Panc1 (cell line): ENCODE measurements at places on chromosomes 3 and 15. TPM values are rescaled to one million over a fixed set of nuclear protein-coding genes. Genes with fewer than 3 reads are reported as not detected.

The RAB6B gene
- total RNA-seq: 49.2 TPM

GRCh38 chr3:112233083-112233482 is 60.9 kb downstream of the SLC9C1 start:
- no peaks in the 10 kb centered on the region for H3K36me3 ChIP-seq
- H3K4me1 ChIP-seq: no peaks in the 10 kb centered on the region
- H3K4me3 ChIP-seq: no peak overlapping the region
- H3K27me3 ChIP-seq: no peaks in the 10 kb centered on the region

- no peak overlapping the region for H3K4me3 ChIP-seq
- no peaks in the 10 kb centered on the region for H3K36me3 ChIP-seq
- H3K27ac ChIP-seq: no peak overlapping the region
- H3K27me3 ChIP-seq: no peaks in the 10 kb centered on the region
- no peaks in the 10 kb centered on the region; the same call in 1 of the 2 replicates for H3K4me1 ChIP-seq
Observed at GRCh38 chr15:80160570-80161156, 7.9 kb downstream of the FAH start.

- no peaks in the 10 kb centered on the region for H3K36me3 ChIP-seq
- no peak for DNase-seq
- no peak overlapping the region for H3K4me3 ChIP-seq
- no peak overlapping the region for H3K27ac ChIP-seq
- no peaks in the 10 kb centered on the region for H3K27me3 ChIP-seq
Observed at GRCh38 chr3:111033470-111034050, 38.1 kb upstream of the NECTIN3 start.

DNA sequence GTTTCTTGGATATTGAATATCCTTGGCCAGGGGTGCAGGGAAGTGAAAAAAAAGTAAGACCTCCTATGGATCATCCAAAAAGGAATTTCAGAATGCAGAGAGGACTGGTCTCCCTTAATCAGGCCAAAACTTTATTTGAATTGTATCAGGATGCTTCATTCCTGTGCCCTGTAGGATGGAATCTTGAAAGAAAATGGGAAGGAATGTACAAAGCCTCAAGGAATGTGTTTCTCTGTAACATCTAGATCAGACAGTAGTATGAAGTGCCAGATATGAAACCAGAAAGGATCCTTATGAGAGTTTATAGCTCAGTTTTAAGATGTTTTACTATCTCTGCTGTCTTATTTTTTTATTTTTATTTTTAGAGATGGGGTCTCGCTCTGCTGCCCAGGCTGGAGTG is 6.5 kb upstream of the GSK3B start:
- no peak overlapping the region for H3K27ac ChIP-seq
- H3K36me3 ChIP-seq: peaks cover 4% of the 10 kb centered on the region; the same call in 1 of the 2 replicates
- no peaks in the 10 kb centered on the region for H3K4me1 ChIP-seq
- no peaks in the 10 kb centered on the region for H3K27me3 ChIP-seq
- H3K4me3 ChIP-seq: no peak overlapping the region

DNA sequence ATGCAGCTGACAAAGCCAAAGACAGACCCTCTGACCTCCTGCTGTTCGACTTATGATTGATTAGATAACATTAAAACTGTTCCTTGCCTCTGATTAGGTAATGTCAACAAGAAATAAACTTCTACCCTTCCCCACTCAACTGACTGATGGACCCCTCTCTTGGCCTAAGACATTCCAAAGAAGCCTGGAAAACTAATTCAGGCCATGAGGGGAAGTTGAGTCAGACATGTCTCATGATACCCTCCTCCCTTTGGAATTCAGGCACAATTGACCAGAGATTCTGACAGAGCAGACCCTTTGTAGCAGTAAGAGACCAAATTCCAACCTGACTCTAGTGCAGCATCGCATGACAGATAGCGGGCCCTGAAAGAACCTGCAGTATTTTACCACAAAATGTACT is 354.5 kb downstream of the OCA2 start:
- H3K27me3 ChIP-seq: no peaks in the 10 kb centered on the region
- H3K4me1 ChIP-seq: no peaks in the 10 kb centered on the region
- no peaks in the 10 kb centered on the region for H3K36me3 ChIP-seq
- no peak for DNase-seq
- H3K27ac ChIP-seq: no peak overlapping the region

The SNRPN gene
- 75.1 TPM for total RNA-seq

DNA sequence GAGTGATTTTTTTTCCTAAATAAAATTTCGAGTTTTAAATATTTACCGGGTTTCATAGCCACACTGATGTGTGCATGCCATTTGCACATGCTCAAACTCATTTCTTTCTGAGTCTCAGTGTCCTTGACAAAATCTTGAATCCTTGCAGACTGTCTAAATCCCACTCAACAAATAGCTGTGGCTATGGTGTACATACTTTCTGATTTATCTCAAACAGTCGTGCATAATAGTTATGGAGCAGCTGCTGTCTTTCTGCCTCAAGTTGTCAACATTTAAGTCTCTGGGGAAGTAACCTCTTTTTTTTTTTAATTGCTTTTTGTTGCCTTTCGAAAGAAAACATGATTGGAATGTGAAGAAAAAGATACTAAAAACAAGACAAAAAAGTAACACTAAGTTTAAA is 52.8 kb upstream of the UTS2B start:
- H3K4me3 ChIP-seq: no peak overlapping the region
- no peak overlapping the region for H3K27ac ChIP-seq
- DNase-seq: no peak
- H3K4me1 ChIP-seq: peaks cover 6% of the 10 kb centered on the region

GRCh38 chr3:106068381-106068780 is 199.6 kb upstream of the CBLB start:
- H3K27me3 ChIP-seq: no peaks in the 10 kb centered on the region
- no peaks in the 10 kb centered on the region for H3K36me3 ChIP-seq
- no peaks in the 10 kb centered on the region for H3K4me1 ChIP-seq
- no peak overlapping the region for H3K4me3 ChIP-seq
- no peak overlapping the region for H3K27ac ChIP-seq

DNA sequence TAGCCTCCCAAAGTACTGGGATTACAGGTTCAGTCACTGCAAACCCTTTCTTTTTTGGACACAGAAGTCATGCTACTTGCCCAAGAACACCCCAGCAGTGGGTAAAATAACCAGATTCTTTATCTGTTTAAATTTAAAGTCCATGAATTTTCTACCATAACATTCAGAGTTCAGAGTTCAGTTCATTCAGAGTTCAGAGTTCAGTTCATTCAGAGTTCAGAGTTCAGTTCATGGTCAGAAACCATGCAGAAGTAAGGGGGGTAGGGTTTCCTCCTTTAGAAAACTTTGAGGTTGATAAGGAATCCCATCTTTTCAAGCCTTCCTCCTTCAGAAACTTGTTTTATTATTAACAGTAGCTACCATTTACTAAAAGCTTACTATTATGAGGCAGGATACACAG is 43.2 kb downstream of the RAF1 start:
- no peaks in the 10 kb centered on the region for H3K4me1 ChIP-seq
- no peak overlapping the region for H3K4me3 ChIP-seq
- H3K36me3 ChIP-seq: no peaks in the 10 kb centered on the region; the same call in 1 of the 2 replicates
- H3K27me3 ChIP-seq: no peaks in the 10 kb centered on the region
- DNase-seq: no peak

DNA sequence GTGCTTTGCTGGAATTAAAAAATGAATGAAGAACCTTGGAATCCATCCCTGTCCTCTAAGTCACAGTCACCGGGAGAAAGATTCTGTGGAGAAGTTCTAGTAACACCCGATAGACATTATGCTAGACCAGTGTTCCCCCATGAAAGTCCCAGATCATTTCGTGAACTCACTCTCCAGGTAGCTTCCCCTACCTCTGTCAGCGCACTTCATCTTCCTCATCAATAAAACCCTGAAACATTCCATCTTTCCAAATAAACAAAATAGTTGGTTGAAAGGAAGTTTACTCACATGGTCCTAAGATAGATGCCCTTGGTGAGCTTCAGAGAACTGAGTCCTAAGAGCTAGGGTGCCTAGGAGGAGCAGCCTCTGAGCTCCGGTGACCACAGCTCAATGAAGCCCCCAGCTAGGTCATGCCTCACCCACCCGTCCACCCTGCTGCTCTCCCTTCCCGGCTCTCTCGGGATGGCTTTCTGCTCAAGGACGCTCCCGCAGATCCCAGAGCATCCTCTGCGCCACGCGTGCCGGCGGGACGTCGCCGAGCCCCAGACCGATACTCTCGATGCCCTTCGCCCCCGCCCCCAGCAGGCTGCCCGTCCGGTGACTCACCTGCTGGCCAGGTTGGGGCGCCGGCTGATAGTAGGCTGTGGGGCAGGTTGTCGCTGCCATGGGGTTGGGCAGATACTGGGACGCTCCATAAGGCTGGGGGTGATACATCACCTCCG is 776 bp downstream of the VGLL3 start:
- no peak overlapping the region for H3K27ac ChIP-seq
- H3K4me3 ChIP-seq: peak overlapping the region; percentile 41
- H3K27me3 ChIP-seq: peaks cover 4% of the 10 kb centered on the region
- no peaks in the 10 kb centered on the region; the same call in 1 of the 2 replicates for H3K4me1 ChIP-seq

DNA sequence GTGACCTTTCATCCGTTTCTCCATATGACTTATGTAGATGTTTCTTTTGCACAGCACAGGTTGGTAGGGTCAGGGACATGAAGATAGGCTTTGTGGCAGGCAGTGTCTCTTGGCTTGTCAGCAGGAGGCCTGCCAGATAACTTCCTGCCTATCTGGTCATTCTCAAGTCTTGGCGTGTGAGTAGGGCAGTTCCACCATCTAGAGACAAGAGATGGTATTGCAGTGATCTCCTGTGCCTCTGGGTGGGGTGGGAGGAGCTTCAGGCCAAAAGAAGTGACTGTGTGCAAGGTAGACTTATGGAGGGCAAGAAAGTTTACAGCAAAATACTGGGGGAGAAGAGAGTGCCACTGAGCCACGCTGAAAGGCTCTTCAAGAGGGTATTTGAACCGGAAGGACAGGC is 11.0 kb downstream of the TEX264 start:
- no peaks in the 10 kb centered on the region for H3K27me3 ChIP-seq
- H3K36me3 ChIP-seq: no peaks in the 10 kb centered on the region
- H3K4me1 ChIP-seq: no peaks in the 10 kb centered on the region
